ENCODE measurements at places on chromosomes 7 and 10.

DNA sequence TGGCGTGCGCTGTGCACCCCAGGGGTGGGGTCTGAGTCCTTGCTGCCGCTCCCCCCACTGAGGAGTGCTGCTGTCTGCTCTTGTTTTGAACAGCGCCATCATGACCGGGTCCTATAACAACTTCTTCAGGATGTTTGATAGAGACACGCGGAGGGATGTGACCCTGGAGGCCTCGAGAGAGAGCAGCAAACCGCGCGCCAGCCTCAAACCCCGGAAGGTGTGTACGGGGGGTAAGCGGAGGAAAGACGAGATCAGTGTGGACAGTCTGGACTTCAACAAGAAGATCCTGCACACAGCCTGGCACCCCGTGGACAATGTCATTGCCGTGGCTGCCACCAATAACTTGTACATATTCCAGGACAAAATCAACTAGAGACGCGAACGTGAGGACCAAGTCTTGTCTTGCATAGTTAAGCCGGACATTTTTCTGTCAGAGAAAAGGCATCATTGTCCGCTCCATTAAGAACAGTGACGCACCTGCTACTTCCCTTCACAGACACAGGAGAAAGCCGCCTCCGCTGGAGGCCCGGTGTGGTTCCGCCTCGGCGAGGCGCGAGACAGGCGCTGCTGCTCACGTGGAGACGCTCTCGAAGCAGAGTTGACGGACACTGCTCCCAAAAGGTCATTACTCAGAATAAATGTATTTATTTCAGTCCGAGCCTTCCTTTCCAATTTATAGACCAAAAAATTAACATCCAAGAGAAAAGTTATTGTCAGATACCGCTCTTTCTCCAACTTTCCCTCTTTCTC, 26.0 kb downstream of the BNIP3 start:
- no peak for DNase-seq

DNA sequence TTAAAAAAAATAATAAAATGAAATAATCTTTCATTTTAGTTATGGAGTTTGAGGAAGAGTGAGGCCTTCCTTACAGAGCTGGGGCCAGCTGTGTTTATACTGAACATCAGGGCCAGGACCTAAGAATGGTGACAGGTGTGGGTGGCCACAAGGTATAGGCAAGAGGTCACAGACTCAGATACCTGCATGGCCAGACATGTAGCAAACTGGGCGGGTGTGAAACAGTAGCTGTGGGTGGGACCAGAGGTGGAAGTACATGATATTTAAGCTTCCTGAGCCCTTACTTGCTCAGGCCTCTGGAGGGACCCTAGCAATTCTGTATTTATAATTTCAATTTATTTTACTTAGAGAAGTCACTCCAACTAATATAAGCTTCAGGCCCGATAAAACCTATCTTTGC, 27.7 kb upstream of the CAMK1D start:
- no peak for DNase-seq

- DNase-seq, result peak; percentile 80
Observed at GRCh38 chr10:15605740-15606369, 113.9 kb downstream of the ITGA8 start.

- peak; percentile 70 for DNase-seq
Observed at GRCh38 chr7:42238709-42239366, 1.8 kb upstream of the GLI3 start.

GRCh38 chr7:24580283-24580946, 7.2 kb downstream of the PALS2 start:
- DNase-seq, result no peak

DNA sequence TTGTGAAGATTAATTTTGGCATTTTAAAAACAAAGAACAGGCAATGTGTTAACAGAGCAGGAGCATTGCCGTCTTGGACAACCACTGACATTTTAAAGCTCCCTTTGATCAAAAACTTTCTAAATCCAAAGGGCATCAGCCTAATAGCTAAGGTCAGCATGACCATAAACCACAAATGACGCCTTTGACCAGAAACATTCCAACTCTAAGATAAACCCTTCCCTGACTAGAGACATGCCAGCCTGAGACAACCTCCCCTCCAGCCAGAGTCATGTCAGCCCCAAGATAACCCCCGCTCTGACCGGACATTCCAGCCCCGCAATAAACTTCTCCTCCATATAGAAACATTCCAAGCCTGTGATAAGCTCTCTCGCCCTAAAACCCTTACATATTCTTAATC, 949.4 kb upstream of the POT1 start:
- no peak for DNase-seq

All from AG10803 (cell line).